ENCODE measurements at places on chromosomes 1 and 21.
A peak's percentile ranks its signal among the peaks of the same experiment; 100 is the strongest.

GRCh38 chr1:113760102-113761080, 1.1 kb upstream of the PHTF1 start:
- DNase-seq = no peak

GRCh38 chr1:109425391-109426280, 612 bp downstream of the PSMA5 start:
- peak; percentile 88 for DNase-seq

- no peak for DNase-seq
Measured at GRCh38 chr1:236307435-236307834, 25.7 kb upstream of the ERO1B start.

GRCh38 chr1:25392841-25393240, 27.8 kb downstream of the RHCE start:
- DNase-seq = no peak

GRCh38 chr1:147652306-147652705, 18.0 kb downstream of the ACP6 start:
- DNase-seq = no peak

GRCh38 chr1:95249916-95250315, 15.9 kb downstream of the RWDD3 start:
- peak; percentile 68 for DNase-seq

DNA sequence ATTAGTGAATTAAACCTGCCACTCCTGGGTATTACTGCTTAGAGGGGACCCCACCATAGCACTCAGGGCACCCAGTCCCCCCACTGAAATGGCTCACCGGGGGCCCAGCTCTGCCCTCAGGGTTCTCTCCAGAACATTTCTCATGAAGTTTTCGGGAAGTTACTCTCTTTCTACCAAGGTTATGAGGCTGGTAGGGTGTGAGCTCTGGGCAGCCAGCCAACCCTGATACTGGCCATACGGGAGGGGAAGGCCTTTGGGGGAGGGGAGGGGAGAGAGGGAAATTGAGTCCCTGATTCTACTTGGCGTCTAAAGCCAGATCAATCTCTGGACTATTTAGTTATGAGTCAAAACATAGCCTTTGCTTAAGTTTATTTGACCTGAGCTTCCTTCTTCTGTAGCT, 12.9 kb upstream of the PDE9A start:
- DNase-seq = peak; percentile 80

DNA sequence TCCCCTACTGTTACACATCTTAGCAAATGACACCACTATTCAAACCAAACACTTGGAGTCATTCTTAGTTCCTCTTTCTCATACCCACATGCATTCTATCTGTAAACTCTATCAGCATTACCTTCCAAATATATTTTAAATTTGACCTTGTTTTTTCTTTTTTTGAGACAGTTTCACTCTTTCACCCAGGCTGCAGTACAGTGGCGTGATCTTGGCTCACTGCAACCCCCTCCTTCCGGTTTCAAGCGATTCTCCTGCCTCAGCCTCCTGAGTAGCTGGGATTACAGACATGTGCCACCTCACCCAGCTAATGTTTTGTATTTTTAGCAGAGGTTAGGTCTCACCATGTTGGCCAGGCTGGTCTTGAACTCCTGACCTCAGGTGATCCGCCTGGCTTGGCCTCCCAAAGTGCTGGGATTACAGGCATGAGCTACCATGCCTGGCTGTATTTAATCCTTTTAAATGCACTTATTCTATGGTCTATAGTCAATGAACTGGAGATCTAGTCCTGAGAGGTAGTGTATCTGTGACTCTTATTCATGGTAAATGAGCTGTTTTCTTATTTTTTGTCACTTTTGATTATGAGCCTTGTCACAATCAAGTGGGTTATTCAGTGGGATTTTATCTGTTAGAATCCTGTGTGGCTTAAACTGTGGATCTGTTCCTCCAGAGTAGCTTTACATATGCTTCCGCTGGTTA, 73.1 kb downstream of the GATAD2B start:
- DNase-seq = peak; percentile 89

DNA sequence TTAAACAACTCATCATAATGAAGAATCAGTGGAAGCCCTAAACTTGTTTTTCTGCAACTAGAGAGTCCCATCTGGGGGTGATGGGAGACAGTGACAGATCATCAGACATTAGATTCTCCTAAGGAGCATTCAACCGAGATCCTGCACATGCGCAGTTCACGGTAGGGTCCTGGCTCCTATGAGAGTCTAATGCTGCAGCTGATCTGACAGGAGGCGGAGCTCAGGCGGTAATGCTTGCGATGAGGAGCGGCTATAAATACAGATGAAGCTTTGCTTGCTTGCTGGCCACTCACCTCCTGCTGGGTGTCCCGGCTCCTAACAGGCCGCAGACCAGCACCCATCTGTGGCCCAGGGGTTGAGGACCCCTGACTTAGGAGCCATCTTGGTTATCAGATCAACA, 247.2 kb downstream of the FMN2 start:
- no peak for DNase-seq

GRCh38 chr1:45968941-45969666, 163.3 kb downstream of the PIK3R3 start:
- no peak for DNase-seq

DNA sequence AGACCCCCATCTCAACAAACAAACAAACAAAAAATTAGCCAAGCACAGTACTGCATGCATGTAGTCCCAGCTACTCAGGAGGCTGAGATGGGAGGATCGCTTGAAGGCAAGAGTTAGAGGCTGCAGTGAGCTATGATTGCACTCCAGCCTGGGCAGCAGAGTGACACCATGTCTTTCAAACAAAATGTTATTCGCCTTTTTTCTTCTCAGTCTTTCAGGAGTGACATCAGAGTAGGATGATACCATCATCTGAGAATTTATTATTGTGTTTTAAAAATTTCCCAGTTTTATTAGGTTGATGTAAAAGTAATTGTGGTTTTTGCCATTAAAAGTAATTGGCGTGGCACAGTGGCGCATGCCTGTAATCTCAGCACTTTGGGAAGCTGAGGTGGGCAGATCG, 10.8 kb downstream of the PARK7 start:
- DNase-seq = no peak

- no peak for DNase-seq
Measured at GRCh38 chr1:16978567-16979474, 1.6 kb downstream of the MFAP2 start.

GRCh38 chr1:33407352-33408092, 23.4 kb downstream of the PHC2 start:
- DNase-seq = no peak

GRCh38 chr1:208209896-208210589, 34.1 kb downstream of the PLXNA2 start:
- DNase-seq = peak; percentile 17

GRCh38 chr1:84853741-84854721, 39.0 kb downstream of the LPAR3 start:
- peak; percentile 75 for DNase-seq

- peak; percentile 66 for DNase-seq
Measured at GRCh38 chr1:204410688-204411450, 748 bp downstream of the PPP1R15B start.

GRCh38 chr1:73205294-73205973, 923.1 kb upstream of the NEGR1 start:
- DNase-seq = peak; percentile 8

- DNase-seq = no peak
Measured at GRCh38 chr1:218348628-218349071, 3.5 kb downstream of the TGFB2 start.

DNA sequence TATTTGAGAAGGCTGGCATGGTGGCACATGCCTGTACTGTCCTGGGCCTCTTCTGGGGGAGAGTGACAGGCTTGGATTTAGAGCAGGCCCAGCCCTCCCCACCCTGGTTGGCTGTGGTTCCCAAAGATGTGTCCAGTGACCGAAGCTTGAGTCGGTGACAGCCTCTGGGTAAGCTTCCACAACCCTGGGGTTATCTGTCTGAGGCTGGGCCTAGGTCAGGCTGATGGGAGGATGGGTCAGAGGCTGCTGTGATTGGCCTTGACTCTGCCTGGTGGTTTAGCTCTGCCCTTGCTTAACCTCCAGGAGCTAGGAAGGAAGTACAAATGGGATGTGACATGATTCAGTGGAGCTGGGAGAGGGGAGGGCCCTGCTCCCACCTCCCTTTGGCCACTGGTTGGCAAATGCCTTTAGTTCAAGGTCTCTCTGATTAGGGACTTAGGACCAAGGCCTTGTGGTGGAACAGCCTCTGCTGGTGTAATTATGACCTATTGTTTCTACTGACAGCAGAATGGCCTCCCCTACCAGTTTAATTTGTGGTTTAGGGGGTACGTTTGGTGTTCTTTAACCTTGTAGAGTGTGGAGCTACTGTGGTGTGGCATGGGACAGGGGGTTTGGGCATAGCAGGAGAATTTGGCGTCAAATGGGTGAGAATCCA, 16.6 kb downstream of the NUDC start:
- DNase-seq = peak; percentile 8

DNA sequence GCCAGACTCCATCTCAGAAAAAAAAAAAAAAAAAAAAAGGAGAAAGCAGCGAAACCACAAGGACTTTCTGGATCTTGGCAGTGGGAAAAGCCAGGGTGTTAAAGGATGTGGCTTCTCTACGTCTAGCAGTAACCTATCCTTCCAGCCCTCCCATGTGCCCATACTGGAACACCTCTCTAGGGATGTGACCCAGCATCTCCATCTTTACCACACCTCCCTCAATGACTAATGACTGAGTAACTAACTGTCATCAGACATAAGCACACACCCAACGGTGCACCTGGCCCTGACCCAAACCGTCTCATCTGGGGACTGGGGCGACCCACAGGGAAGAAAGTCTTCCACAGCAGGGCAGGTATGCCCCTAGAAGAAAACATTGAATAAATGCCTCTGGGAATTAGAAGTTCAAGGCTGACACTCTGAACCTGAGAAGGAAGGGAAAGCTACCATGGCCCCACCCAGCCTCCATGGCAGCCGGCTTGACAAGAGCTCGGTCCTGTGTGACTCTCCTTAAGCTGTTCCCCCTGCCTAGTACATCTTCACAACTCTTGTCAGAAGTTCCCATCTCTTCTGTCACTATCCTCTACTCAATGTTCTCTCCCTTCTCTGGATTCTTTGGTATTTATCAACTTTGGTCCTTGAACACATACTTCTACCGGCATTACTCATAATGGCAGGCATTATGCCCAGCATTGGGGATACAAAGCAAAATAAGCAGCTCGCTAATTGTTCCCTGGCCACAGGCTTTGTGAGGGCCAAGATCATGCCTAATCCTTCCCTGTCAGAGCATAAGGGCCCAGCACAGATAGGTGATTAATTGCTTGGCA, 14.8 kb upstream of the PAQR6 start:
- no peak for DNase-seq

DNA sequence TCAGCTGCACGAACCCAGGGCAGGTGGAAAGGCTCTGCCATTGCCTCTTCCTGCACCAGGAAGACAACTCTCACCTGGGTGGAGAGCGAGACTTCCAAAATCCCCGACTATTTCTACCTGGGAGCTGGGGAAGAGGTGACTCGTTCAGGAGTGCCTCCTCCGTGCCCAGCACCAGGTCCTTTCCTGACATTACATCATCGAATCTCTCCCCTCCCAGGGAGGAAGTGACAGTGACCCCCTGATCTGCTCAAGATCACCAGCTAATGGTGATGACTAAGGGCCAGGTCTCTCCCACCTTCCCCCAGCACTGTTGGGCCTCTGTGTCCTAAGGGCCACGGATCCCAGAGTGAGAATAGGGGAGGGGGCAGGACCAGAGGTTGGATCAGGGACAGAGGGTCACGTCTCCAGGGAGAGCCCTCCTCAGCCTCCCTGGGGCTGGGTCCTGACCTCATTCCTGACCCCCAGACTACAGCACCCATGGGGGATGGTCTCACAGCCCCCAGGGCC, 6.8 kb downstream of the MEGF6 start:
- DNase-seq = no peak

DNA sequence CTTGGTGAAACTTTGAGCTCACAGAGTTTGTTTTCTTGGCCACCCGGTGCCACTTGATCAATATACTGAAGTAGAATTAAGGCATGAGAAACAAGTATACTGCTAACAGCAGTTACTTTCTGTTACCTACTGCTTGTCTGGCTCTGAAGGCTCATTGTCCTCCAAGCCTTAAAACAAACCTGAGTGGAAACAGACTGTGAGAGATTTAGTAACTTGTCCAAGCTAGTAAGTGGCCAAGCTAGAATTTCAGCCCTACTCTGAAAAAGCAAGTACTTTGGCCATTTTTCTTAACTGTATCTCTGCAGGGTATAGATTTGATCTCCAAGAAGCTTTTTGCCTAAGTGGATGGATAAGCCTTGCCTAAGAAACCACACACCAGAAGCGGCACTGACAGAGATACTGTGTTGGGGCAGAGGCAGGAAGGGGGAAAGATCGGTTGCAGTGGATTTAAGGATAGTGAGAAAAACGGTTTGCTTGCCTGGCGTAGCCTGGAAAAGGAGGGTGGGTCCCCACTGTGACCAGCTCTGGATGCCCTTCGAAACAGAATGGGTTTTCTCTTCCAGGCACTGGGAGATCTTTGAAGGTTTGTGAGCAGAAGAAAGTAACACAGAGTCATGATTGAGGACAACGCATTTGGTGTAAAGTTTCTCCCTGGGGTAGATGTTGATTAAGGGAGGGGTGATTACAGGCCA, 2.1 kb upstream of the MACO1 start:
- DNase-seq = peak; percentile 76

DNA sequence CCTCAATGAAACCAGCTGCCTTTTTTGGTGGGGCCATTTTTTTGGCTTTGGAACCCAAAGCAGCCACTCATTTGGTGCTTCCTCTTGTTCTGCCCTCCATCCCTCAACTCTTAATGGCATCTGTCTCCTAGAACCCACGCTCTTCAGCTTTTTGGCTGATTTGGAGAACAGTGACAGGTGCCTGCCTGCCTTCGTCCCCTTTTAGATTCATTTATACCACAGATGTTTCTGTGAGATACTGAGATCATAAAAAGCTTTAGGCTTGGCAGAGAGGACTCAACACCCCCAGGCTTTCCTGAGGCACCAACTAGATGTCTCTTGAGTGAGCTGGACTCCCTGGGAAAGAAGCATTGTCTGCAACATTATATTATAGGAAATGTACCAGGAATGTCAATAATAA, 20.4 kb upstream of the YTHDF2 start:
- no peak for DNase-seq

DNA sequence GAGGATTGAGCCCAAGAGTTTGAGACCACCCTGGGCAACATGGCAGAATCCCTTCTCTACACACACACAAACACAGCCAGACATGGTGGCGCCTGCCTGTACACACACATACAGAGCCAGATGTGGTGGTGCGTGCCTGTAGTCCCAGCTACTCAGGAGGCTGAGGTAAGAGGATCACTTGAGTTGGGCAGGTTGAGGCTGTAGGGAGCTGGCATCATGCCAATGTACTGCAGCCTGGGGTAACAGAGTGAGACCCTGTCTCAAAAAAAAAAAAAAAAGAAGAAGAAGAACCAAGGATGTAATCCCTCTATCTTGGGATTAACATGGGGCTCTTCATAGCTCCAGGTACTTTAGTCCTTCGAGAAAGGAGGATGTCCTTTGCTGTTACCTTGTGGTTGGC, 29.4 kb upstream of the PIGV start:
- DNase-seq = no peak

- DNase-seq = peak; percentile 30
Measured at GRCh38 chr1:68128157-68128556, 77.7 kb upstream of the DIRAS3 start.

- no peak for DNase-seq
Measured at GRCh38 chr1:99122039-99122438, 117.4 kb upstream of the PLPPR5 start.
